Cardiac muscle cell (in vitro differentiated cells and primary cell): ENCODE measurements at places on chromosomes 2 and 18. TPM values are rescaled to one million over a fixed set of nuclear protein-coding genes. Genes with fewer than 3 reads are reported as not detected.

DNA sequence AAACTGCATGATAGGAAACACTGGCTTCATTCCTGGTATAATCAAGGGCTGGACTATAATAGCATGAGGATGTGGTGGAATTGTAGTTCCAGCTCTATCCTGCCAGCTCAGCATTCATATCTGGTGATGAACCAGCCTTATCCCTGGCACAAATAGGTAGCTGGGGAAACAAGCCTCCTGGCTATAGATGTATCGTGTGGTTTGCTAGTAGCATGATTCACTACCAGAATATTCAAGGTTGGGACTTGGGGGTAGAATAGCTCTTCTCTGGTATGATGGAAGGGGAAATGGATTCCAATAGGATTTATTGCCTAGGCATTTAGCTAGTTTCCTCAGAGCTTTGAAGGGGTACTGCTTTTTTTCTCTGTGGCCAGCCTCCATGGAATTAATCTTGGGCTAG lies 532.8 kb downstream of the FBXO15 start:
- no peak for DNase-seq
- no peaks in the 10 kb centered on the region for H3K4me1 ChIP-seq
- no peak overlapping the region for H3K4me3 ChIP-seq
- H3K27ac ChIP-seq: no peak overlapping the region
- H3K36me3 ChIP-seq: no peaks in the 10 kb centered on the region
- no peaks in the 10 kb centered on the region for H3K27me3 ChIP-seq

DNA sequence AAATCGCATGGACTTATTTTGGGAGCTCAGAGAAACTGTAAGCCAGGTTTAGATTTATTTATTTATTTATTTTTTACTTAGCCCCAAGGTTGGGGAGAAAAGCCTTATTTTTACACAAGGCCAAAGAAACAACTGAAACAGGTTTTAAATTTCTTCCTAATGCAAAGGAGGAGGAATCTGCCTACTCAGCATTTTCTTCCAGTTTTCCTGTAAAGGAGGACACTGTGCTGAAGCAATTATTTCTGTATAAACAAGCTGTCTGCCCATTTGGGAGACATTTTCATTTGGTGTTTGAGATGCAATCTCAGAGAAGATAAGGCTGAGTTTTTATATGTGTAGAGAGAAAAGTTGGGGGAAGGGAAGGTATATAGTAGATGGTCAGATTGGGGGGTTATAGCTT lies 125.0 kb downstream of the ETAA1 start:
- no peaks in the 10 kb centered on the region for H3K27me3 ChIP-seq
- no peak overlapping the region for H3K27ac ChIP-seq
- peaks cover 2% of the 10 kb centered on the region for H3K4me1 ChIP-seq
- no peaks in the 10 kb centered on the region for H3K36me3 ChIP-seq
- DNase-seq: no peak

DNA sequence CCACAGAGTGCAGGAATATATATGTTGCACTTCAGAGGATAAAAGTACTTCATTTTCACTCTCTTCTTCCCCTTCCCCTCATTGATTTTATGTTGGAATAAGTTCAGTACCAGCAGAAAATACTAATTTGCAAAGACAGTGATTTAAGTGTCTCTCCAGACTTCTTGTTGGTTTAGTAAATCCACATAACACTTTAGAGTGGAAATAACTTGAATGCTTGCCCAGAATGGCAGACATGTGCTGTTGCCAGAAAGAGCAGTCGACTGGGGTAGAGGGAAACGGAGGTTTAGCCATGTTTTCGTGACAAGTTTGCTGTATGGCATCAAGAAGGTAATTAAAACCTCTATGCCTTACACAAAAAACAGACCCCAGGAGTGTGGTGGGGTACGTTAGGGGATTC lies 246.0 kb upstream of the CXCR4 start:
- no peak overlapping the region for H3K27ac ChIP-seq
- no peak overlapping the region for H3K4me3 ChIP-seq

- no peaks in the 10 kb centered on the region for H3K27me3 ChIP-seq
- H3K4me1 ChIP-seq: no peaks in the 10 kb centered on the region
- no peaks in the 10 kb centered on the region for H3K36me3 ChIP-seq
- DNase-seq: no peak
These were observed 48.1 kb downstream of the NUP35 start for GRCh38 chr2:183172220-183172887.

DNA sequence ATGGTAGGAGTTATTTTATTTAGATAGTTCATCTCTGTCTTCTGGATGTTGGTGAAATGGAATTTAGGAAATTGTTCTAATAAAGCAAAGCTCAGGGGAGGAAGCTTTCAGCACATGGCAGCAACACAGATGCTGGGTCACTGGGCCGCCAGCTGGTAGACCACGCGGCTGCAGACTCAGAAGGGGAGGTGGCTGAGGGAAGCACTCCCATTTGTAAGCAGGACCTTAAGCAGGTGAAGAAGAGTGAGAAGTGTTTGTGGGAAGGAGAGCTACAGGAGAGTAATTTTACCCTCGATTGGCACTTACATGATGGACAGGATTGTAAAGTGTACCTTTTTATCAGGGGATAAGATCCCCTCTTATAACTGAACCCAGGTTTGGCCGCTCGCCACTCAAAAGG lies 24.4 kb downstream of the NMS start:
- no peak overlapping the region for H3K27ac ChIP-seq
- DNase-seq: no peak
- no peak overlapping the region for H3K4me3 ChIP-seq

The ADD2 gene
- 16.0 and 40.0 TPM in 2 replicates for total RNA-seq

The PSTPIP2 gene
- 4.6 and 4.9 TPM in 2 replicates for total RNA-seq

The CETN1 gene
- not detected in 2 replicates for total RNA-seq

DNA sequence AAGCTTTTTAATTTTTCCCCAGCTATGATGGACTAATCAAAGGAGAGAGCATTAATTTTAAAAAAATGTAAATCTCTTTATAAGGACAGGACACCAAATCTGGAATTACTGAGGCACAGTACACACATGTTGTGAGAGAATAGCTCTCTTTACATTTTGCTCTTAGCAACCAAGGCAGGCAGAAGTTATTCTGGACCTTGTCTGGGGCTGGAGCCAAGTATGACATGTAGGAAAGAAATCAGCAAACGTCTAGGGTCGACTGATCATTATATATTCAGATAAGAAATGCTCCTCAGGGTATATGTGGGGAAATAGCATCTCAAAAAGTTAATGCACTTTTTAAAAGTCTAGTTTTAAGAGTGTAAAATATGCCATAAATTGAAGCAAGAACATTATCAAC lies 1330.0 kb upstream of the CELF4 start:
- DNase-seq: no peak
- H3K36me3 ChIP-seq: no peaks in the 10 kb centered on the region
- no peaks in the 10 kb centered on the region for H3K27me3 ChIP-seq
- no peak overlapping the region for H3K27ac ChIP-seq
- no peak overlapping the region for H3K4me3 ChIP-seq

DNA sequence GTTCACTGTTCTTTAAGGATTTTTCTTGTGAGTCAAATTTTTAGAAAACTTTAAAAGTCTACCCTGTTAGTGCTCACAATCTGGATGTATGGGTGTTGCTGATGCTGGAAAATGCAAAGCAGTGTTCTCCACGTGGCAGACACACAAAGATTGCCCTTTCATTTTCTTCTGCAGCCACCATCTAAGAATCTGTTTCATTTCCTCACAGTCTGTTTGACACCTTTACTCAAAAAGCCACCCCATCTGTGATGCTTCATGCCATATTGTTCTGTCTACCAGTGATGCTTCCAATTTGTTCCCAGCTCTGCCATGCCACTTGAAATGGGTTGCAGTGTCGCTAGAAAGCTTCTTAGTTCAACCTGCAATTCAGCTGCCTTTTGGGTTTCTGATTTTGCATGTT lies 464.2 kb upstream of the UBE2E3 start:
- no peaks in the 10 kb centered on the region for H3K36me3 ChIP-seq
- no peak overlapping the region for H3K27ac ChIP-seq
- no peak for DNase-seq

DNA sequence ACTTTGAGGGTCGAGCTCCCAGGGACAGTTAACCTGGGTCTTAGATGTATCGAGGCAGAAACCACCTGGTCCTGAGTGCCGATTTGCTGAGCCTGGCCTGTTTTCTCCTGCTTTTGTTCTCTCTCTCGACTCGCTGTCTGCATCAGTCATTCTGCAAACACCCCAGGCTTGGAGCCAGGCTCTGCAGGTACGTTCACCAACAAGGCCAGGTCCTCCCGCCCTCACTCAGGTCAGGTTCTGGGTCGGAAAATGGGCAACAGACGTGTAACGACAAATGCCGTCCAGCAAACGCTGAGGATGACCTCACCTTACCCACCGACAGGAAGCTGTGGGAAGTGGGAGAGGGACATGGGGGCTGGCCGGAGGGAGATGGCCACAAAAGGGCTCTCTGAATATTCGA lies 57.7 kb upstream of the PXDN start:
- no peaks in the 10 kb centered on the region for H3K4me1 ChIP-seq
- H3K4me3 ChIP-seq: no peak overlapping the region
- H3K27ac ChIP-seq: no peak overlapping the region
- no peaks in the 10 kb centered on the region for H3K36me3 ChIP-seq
- DNase-seq: no peak
- peaks cover 12% of the 10 kb centered on the region for H3K27me3 ChIP-seq

DNA sequence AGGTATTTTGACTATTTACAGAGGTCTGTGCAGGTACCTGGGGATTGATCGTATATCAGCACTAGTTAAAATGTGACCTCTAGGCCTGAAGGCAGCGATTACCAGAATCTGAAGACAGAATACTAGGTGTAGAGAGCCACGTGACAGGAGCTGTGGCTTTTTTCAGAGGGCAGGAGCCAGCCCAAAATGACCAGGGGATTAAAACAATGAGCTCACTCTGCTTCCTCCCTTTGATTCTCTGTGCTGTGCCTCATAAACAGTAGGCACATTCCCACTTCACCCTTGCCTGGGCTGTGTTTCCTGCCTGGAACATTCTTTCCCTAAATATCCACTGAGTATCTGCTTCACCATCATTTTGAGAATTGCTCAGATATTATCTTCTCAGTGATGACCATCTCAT lies 15.2 kb downstream of the ITGAV start:
- H3K27me3 ChIP-seq: no peaks in the 10 kb centered on the region
- peaks cover 13% of the 10 kb centered on the region for H3K36me3 ChIP-seq
- peaks cover 41% of the 10 kb centered on the region for H3K4me1 ChIP-seq

The ATP8B1 gene
- total RNA-seq: 0.11 and 0.21 TPM in 2 replicates

DNA sequence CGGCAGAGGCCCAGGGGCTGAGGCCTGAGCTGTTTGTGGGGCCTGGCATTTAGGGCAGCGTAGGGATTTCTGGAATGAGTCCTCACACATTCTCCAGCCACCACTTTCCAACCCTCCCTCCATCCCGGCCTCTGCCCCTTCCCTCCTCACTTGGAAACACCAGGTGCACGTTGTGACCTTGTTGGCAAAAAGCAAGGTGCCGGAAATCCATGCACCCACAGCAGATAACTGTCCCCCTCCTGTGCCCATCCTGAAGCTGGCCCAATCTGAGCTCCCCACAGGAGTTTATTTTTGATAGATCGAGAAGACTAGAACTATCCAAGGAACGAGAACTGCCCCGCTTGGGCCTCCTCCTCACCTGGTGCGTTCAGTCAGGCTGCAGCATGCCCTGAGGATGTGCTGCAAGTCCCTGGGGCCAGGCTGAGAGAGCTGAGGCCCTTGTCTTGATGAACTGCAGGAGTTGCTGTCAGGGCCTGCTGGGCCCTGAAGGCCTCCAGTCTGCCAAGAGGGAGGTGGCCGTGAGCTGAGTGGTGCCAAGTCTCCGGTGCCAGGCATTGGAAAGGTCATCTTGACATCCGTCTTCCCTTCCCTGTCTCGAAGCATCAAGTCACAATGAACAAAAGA lies 55.8 kb downstream of the CTIF start:
- H3K27ac ChIP-seq: no peak overlapping the region
- no peaks in the 10 kb centered on the region for H3K36me3 ChIP-seq
- H3K4me3 ChIP-seq: no peak overlapping the region
- no peaks in the 10 kb centered on the region for H3K4me1 ChIP-seq
- no peaks in the 10 kb centered on the region for H3K27me3 ChIP-seq
- no peak for DNase-seq

The CHRNA1 gene
- total RNA-seq: 0.07 and 1.1 TPM in 2 replicates

The ROCK2 gene
- total RNA-seq: 12.9 and 18.9 TPM in 2 replicates

- no peak overlapping the region for H3K4me3 ChIP-seq
- no peak overlapping the region for H3K27ac ChIP-seq
- peaks cover 34% of the 10 kb centered on the region for H3K36me3 ChIP-seq
- DNase-seq: no peak
- peaks cover 12% of the 10 kb centered on the region for H3K4me1 ChIP-seq
- no peaks in the 10 kb centered on the region for H3K27me3 ChIP-seq
These were observed 20.6 kb downstream of the SERTAD2 start for GRCh38 chr2:64632835-64633819.

DNA sequence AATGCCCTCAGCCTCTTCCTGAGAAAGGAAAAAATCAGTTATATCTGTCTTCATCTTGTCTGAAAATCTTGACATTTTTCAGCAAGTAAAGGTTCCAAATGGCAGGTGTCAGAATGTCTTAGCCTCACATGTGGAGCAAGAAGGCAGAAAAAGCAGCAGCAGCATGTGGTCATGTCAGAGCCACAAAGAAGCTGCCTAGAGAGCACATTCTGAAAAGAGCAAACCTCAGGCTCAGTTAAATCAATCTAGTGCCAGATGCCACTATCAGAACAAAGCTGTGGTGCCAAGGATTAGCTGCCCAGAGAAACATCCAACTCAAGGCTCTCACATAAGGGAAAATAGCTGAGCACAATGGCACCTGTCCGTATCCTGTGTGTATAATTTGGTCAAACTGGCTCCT lies 105.9 kb downstream of the SRBD1 start:
- no peak overlapping the region for H3K4me3 ChIP-seq
- no peaks in the 10 kb centered on the region for H3K27me3 ChIP-seq
- no peak overlapping the region for H3K27ac ChIP-seq
- no peak for DNase-seq

DNA sequence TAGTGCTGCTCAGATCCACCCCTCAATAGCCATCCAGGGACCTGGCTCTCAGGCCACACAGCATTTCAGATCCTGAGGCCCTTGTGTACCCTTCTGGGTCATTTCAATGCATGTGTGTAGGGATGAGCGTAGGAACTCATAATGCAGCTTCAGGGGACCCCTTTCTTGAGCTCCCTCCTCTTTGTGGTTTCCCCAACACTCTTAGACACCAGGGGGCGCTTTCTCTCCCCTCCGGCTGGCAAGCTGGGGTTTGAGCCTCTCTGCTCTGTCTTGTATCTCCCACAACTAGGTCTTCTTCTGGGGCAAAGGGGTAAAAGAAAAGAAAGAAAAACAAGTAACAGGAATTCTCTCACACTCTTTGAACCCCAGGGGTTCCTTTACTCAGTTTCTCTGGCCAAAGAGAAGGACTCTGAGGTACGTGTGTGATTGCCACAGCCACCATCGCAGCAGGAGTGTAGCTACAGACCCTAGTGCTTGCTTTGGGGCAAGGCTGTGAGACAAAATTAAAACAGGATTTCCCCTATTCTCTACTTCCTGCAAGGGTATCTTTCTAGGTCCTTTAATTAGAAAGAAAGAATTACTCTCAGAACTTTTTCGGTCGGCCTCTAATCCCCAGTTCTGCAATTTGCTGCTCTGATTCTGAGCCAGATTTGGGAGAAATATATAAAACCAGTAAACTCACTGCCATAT lies 38.0 kb downstream of the CABYR start:
- no peak overlapping the region for H3K27ac ChIP-seq
- no peaks in the 10 kb centered on the region for H3K36me3 ChIP-seq
- H3K27me3 ChIP-seq: no peaks in the 10 kb centered on the region
- no peak overlapping the region for H3K4me3 ChIP-seq
- no peaks in the 10 kb centered on the region for H3K4me1 ChIP-seq
- DNase-seq: peak; percentile 71

GRCh38 chr2:41735006-41735405 lies 312.8 kb upstream of the PKDCC start:
- no peak overlapping the region for H3K27ac ChIP-seq
- no peaks in the 10 kb centered on the region for H3K4me1 ChIP-seq
- DNase-seq: no peak
- H3K36me3 ChIP-seq: no peaks in the 10 kb centered on the region

- no peaks in the 10 kb centered on the region for H3K4me1 ChIP-seq
- H3K4me3 ChIP-seq: no peak overlapping the region
- no peak for DNase-seq
- no peak overlapping the region for H3K27ac ChIP-seq
These were observed 3.3 kb downstream of the NCK2 start for GRCh38 chr2:105747991-105748390.
